ENCODE measurements at places on chromosomes 2 and 18.

DNA sequence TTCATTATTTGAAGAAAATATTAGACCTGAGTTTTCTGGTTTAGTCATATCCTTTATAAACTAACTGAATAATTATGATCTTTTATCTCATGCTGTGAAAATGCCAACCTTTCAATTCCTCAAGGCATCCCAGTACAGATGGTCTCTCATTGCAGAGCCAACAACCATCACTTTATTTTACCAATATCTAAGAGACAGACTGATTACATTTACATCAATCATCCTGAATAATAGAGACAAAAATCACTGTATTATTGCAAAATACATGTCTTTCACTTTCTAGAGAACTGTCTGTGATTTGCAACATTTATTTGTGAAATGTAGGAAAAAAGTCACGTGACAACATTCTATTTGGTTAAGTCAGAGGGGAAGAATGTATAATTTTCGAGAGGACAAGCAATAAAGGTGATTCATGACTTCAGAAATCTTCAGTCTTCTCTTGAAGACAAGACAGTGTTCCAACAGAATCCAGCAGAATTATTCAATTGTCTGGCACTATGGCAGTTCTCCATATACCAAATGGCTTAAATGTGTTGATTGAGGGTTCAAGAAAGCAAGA is 503.6 kb upstream of the SYT4 start:
- no peak for DNase-seq

DNA sequence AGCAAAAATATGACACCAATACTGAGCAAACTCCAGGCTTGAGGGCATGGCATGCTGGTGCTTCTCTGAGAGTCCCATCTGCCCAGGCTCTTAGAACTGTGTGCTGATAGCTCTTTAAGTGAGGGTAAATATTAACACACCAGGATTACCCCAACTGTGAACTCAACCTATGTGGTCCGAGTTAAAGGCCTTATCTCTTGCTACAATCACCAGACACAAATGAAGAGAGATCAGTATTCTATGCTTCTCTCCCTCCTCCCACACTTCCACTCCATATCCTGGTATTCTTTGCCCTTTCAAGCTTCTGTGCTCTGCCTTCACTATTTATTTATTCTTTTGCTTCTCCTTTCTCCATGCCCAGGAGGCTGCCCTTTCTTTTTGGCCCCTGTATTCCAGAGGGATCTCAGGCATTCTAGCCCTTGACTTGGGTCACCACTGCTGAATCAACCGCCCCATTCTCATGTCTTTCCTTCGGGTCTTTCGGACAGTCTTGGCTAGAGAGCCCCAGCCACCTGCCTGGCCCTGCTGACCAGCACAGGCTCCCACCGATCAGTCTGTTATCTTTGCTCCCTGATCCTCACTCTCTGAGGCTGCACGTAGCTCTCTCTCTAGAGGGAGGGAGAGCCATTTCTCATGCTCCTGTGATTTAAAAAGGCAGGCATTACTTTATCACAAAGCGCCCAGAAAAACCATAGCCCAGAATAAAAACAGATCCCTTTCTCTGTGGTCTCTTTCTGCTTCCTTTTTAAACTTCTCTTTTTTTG is 17.2 kb upstream of the HK2 start:
- peak; percentile 47 for DNase-seq

GRCh38 chr2:104866122-104866864 is 12.4 kb downstream of the POU3F3 start:
- no peak for DNase-seq

GRCh38 chr2:150598383-150598782 is 110.9 kb upstream of the RND3 start:
- peak; percentile 58 for DNase-seq

DNA sequence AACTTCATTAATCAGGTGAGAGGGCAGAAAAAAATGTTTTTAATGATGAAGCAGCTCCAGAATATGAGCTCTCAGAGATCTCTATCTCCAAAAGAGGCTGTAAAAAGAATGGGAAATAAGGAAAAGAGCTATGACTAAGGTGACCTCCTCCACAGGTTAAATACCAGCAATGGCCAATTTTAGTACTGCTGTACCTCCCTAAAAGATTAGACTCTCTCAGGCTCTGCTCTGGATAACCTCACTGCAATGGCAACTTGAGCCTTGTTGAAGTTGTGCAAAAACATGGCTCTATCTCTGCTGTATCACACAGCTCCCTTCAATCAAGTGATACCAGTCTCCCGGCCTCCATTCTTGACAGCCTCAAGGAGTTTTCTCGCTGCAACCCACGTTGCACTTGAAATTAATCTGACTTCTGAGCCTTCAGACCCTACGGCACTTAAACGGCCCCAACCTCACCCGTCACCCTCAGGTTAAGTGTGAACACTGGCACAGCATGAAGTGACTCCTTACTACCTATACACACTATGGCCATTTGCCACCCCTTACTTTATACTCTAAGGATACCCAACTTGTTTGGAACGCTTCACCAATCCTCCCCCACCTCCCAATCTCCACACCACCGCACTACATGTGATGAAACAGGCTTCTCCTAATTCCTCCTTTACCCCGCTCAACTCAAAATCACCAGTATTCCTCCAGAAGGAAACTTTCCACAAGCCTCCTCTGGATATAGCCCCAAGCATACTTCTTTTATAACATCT is 36.3 kb downstream of the SMAD2 start:
- DNase-seq = no peak

DNA sequence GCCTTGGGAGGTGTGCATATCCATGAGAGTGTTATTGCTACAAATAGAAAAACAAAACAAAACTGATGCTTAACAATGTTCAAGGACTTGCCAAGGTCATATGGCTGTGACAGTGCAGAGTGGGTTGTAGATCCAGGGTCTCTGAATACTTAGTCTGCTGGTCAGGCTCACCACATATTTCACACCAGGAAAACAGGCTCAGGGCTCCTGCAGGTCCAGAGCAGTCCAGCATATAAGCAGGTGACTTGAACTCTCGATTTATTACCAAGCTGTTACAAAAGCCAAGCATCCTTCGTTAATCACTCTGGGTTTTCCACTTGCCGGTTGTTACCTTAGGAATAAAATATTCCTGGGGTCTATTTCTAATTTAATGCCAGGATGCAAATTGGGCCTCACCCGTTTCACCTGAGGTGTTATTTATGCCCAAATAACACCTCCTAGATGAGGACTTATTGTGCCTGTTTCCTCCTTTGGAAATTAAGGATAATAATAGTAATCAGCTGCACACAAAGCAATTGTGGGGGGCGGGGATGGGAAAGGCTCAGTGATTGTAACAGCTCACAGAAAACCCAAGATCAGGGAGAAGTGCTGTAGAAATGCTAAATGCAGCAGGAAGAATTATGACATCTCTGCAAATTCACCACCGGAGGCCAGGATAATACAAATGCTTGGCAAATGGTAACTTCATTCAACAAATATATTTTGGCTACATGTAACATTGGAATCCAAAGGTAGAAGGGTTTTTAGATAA is 72.9 kb downstream of the TMEM182 start:
- DNase-seq = no peak

- DNase-seq = no peak
Measured at GRCh38 chr18:23201741-23202140, 66.5 kb downstream of the CABLES1 start.
